ENCODE measurements at places on chromosomes 12 and 14. TPM values are rescaled to one million over a fixed set of nuclear protein-coding genes. Genes with fewer than 3 reads are reported as not detected.

Gene DDN
- 0.18 TPM for total RNA-seq

Gene PGF
- total RNA-seq: 0.28 TPM

Gene OASL
- under 0.01 TPM for total RNA-seq

Gene PARPBP
- total RNA-seq: 15.6 TPM

Gene EFCAB11
- 2.2 TPM for total RNA-seq

Gene CCDC197
- not detected for total RNA-seq

Gene RND1
- not detected for total RNA-seq

Gene GPR135
- 1.3 TPM for total RNA-seq

Gene PIK3C2G
- not detected for total RNA-seq

Gene SOX5
- total RNA-seq: 11.9 TPM

Gene E2F7
- 10.3 TPM for total RNA-seq

Gene PHLDA1
- total RNA-seq: 47.8 TPM

Gene KRT83
- total RNA-seq: not detected

Gene DPF3
- total RNA-seq: 32.8 TPM

- peak; percentile 18 for DNase-seq
Measured at GRCh38 chr12:68469113-68469512, 137.0 kb upstream of the MDM1 start.

DNA sequence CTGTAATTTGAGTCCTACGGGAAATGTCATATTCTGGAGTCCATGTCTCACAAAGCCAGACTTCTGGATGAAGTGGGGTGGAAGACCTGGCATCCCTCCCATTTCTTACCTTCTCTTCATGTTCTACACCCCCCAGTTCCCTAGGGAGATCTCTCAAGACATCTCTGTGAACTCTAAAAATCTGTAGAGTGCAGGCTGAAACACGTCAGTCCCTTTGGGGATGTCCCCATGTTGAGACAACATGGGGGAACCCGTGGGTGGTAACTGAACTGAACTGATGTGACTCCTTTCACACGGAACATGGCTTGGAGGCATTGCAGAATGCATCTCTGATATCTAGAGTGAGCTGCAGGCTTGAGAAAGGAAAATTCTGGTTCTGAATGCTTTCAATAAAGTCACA is 15.2 kb downstream of the SERPINA12 start:
- DNase-seq: no peak

- peak; percentile 92 for DNase-seq
Measured at GRCh38 chr12:89384050-89384758, 31.9 kb upstream of the DUSP6 start.

- DNase-seq: peak; percentile 41
Measured at GRCh38 chr14:44897845-44898151, 63.9 kb downstream of the KLHL28 start.

DNA sequence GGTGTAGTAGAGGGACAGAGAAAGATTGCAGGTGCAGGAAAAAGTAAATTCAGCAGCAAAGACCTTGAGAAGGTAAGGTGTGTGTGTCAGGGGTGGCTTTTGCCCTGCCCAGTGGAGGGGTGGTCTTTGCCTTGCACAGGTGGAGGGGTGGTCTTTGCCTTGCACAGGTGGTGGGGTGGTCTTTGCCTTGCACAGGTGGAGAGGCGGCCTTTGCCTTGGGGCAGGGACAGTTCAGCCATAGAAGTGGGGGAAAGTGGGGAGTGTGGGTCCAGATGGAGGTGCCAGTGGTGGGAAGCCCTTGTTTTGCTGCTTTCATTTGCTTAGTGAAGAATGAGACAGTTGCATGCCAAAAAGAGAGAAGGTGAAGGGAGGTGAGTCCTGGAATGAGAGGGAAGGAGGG is 65.7 kb downstream of the PRMT8 start:
- DNase-seq: no peak

- DNase-seq: no peak
Measured at GRCh38 chr14:82403987-82404386, 870.3 kb upstream of the SEL1L start.

DNA sequence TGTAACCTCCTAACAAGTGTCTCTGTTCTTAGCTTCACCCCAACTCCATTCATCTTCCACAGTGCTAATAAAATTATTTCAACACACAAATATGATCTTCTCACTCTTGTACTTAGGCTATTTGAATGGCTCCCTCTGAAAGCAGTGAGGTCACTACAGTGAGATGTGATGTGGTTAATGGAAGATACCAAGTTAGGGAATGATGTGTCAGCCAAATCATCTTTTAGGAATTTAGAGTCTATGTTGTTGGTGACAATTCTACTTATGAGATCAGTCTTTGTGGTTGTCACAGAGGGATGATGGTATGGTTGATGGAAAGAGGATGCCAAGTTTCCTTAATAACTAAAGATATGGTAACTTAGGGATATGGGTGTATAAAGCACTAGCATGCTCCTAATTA is 57.6 kb downstream of the POLR3B start:
- peak; percentile 91 for DNase-seq

- peak; percentile 65 for DNase-seq
Measured at GRCh38 chr12:101230547-101230946, 20.5 kb upstream of the SLC5A8 start.

DNA sequence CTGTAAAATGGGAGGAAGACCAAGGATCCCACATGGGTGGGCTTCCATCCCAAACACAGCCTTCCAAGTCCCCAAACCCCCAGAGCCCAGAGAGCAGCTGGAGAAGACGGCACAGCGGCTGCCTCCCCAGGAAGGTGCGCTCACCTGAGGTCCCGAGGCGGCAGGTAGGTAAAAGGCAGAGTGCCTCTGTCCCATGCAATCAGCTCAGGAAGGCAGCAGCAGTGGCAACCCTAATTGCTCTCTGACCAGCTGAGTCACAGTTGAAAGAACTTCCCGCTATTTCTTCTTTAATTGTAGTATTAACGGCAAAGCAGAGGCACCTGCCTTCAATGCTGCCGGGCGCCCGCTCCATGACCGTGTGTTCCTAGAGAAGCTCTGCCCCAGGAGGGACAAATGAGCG is 91.1 kb upstream of the BCL11B start:
- no peak for DNase-seq

DNA sequence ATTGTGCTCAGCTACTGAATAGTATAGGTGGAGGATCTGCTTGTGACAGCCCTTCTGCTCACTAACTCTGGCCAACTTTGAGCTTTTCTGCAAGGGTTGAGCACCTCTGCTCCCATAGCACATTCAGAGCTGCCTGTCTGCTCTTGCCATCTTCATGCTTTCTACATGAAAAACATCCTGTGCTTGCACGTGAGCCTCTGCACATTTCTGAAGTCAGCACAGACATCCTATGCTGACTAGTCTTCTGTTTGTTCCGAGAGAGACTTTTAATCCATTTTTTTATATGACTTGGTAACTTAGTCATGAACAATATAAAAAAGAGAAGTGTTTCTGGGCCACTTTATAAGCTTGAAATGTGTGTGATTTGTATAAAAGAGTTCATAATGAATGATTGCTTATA is 969.3 kb downstream of the TMTC2 start:
- no peak for DNase-seq

DNA sequence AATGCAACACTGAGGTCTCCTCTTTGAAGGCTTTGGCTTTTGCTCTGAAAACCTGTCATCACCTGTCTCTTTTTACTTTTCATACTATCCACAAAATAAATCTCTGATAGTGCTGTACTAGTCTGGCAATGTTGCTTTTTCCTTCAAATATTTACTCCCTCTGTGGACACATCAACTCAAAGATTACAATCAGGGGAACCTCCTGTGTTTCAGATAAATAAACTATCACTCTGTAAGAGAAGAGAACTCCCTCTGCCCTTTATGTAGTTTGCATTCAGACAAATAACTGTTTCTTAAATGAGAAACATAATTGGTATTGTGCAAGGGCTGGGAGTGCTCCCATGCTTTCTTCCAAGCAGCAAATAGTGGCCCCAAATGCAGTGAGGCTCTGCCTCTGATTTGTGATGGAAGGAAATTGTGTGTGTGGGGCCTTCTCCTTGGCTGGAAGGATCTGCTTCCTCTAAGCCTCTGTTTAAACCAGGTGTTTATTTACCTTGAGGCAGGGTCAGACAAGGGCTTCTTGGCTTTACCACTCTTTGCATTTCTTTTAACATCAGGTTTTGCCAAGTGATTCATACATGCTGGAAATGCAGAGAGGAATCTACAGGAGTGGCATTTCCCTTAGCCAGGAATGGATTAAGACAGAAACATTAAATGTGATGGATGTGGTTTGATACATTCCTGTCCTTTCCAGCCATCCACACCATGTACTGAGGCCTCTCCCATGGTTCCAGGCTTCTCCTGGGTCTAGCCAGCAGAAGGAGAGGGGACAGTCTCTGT is 69.0 kb downstream of the AKAP6 start:
- peak; percentile 44 for DNase-seq

DNA sequence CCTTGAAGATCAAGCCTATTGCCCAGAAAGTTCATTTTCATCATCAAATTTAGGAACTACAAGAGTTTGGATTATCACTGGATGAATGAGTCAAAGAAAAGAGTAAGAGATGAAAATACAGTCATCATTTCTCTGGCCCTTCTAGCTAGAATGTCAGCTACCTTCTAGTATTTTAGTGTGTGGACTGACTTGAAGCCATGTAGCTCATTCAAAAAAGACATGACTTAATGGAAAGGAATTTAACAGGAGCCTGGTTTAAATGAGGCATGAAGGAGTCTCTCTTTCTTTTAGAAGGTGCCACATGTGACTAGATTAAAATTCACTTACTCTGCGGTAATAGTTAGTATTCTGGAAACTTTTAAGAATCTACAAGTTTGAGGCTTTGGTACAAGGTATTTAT is 7.1 kb downstream of the PTHLH start:
- peak; percentile 63 for DNase-seq

GRCh38 chr12:120909633-120910298 is 5.6 kb upstream of the SPPL3 start:
- DNase-seq: no peak

DNA sequence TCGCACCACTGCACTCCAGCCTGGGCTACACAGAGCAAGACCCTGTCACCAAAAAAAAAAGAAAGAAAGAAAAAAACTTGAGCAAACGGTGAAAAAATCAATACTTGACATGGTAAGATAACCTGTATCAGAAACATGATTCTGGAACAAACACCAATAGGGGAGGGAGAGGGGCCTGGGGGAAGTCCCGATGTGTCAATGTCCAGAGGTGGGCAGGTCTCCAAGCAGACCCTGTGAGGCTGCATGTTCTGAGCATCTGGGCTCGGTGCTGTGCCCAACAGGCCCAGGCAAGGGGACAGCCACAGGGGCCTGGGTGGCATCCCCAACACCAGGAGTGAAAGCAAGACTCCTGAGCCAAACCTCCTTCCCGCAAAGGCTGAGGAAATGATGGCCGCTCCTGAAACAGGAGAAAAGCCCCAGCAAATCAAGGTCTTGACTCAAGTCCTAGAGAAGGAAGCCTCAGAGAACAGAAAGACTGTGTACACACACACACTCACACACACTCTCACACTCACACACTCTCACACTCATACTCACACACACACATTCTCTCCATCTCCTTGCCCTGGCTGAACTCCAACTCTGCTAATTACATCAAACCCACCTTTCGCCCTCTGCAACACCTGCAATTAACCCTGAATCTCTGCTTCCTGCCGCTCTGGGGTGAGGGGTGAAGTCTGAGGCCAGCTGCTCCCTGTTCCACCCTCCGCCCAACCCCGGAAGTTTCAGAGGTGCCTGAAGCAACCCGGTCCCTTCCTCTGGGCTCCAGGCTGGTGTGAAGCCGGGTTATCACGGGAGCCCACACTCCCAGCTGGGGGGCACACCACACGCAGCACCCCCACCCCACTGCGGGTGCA is 20.4 kb downstream of the CCDC88C start:
- DNase-seq: no peak

- peak; percentile 98 for DNase-seq
Measured at GRCh38 chr12:124512667-124513296, 54.6 kb downstream of the NCOR2 start.
